ENCODE measurements at places on chromosomes 16 and 17. TPM values are rescaled to one million over a fixed set of nuclear protein-coding genes. Genes with fewer than 3 reads are reported as not detected.

The HSPB9 gene
- total RNA-seq: not detected

The HERPUD1 gene
- 201 TPM for total RNA-seq

The CCR7 gene
- 199 TPM for total RNA-seq

The KCNAB3 gene
- total RNA-seq: 4.1 TPM

Measured in CD8-positive, alpha-beta T cell (primary cell).